ENCODE measurements at places on chromosomes 3 and 15. TPM values are rescaled to one million over a fixed set of nuclear protein-coding genes. Genes with fewer than 3 reads are reported as not detected.

Gene CTXN2
- total RNA-seq, result not detected

Gene SI
- total RNA-seq, result not detected

Gene GRK7
- not detected for total RNA-seq

Gene ANO10
- total RNA-seq, result 18.8 TPM

Gene COL6A5
- total RNA-seq, result not detected

Gene THRB
- 0.83 TPM for total RNA-seq

Gene CCR4
- total RNA-seq, result not detected

Gene ITIH1
- not detected for total RNA-seq

Gene HYKK
- total RNA-seq, result 5.5 TPM

Gene LMAN1L
- not detected for total RNA-seq

Gene CCR1
- total RNA-seq, result not detected

Gene BLM
- total RNA-seq, result 12.6 TPM

Gene FGF7
- total RNA-seq, result not detected

Gene GOLGA6L4
- 1.7 TPM for total RNA-seq

Gene DNAJA4
- not detected for total RNA-seq

Gene XCR1
- total RNA-seq, result not detected

Gene CAPN3
- total RNA-seq, result 0.47 TPM

Gene SCN10A
- not detected for total RNA-seq

Gene CCR9
- not detected for total RNA-seq

Gene RAD51
- total RNA-seq, result 18.0 TPM

Gene CCR8
- total RNA-seq, result not detected

Gene CYP11A1
- total RNA-seq, result not detected

Gene SYNPR
- not detected for total RNA-seq

Gene FOXB1
- not detected for total RNA-seq

Gene SCG3
- not detected for total RNA-seq

Gene ANKRD63
- 0.67 TPM for total RNA-seq

Gene NR1I2
- not detected for total RNA-seq

Gene TAMM41
- 26.2 TPM for total RNA-seq

Gene IL5RA
- not detected for total RNA-seq

Gene GPR62
- not detected for total RNA-seq

Gene OR5K1
- not detected for total RNA-seq

Gene IRAK2
- total RNA-seq, result 18.3 TPM

Gene PTH1R
- 0.43 TPM for total RNA-seq

Gene CRYGS
- 0.43 TPM for total RNA-seq

Gene TBC1D21
- total RNA-seq, result not detected

Gene SCAMP2
- total RNA-seq, result 68.1 TPM
